ENCODE measurements at places on chromosomes 16 and 17. TPM values are rescaled to one million over a fixed set of nuclear protein-coding genes. Genes with fewer than 3 reads are reported as not detected.

DNA sequence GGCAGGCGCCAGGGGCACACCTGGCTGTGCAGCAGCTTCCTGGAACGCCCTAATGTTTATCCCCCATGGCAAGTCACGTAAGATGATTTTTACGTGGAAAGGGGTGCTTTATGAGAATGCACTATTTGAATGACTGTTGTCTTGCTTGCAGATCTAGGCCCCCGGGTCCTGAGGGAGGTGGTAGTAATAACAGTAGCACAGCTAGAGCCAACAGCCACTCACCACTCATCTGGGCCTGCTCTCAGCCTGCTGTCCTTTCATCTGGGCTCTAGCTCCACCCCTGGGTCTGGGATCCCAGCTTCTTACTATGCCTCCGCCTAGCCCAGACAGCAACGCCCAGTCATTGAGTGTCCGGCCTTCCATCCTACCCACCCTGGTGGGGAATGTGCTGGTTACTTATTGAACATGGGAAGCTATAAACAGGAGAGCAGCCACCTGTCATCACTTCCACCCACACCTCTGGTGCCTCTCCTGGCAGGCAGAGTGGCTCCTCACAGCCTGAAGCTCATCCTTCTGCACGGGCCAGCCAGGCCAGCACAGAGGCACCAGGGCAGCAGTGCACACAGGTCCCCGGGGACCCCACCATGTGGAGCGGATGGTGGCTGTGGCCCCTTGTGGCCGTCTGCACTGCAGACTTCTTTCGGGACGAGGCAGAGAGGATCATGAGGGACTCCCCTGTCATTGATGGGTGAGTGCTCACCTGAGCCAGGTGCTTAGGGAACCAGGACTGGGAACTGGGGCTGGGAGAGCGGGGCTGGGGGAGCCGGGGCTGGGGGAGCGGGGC, 16.6 kb downstream of the DPEP1 start:
- DNase-seq: no peak

CCL14 gene
- total RNA-seq: not detected

DNA sequence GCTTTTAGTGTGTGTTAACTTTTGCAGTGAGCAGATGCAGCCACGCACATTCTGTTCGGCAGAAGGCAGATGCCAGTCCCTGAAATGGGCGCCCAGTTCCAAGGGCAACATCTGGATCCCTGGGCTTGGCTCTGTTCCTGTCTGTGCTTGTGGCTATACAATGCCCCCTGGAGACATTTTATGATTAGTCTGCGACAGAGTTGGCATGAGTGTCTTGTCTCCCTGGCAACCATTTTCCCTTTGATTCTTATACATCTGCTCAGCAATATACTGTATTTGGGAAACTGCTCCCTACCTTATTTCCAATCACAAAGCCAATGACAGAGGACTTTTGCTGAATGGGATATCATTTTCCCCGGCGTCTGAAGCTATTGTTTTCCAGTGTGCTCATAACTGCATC, 1629.5 kb upstream of the GOT2 start:
- DNase-seq: no peak

DNA sequence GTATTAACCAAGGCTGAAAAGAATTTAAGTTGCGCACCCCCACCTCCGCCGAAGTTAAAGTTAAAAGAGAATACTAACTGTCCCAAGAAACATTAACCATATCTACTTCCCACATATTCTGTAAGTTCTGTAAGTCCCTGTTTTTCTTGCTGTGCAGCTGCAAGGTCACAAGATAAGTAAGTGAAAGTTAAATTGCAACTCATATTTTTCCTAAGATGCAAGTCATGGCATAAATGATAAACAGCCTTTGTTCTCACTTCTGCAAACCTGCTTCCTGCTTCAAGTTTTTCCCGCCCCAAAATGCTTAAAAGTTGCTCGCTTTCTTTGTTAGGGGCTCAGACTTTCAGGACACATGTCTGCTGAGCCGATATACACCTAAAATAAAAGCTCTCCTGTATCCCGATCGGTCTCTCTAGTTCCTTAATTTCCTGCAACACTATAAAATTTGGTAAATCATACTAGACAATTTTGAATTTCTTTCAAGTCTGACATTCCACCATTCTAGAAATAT, 32.6 kb upstream of the ABCA9 start:
- DNase-seq: no peak

SHCBP1 gene
- total RNA-seq: 0.90 TPM

- DNase-seq: peak; percentile 64
These were observed 6.1 kb upstream of the SERPINF2 start for GRCh38 chr17:1736348-1737281.

- peak; percentile 83 for DNase-seq
These were observed 34.8 kb upstream of the FBXO47 start for GRCh38 chr17:39001703-39002637.

DNA sequence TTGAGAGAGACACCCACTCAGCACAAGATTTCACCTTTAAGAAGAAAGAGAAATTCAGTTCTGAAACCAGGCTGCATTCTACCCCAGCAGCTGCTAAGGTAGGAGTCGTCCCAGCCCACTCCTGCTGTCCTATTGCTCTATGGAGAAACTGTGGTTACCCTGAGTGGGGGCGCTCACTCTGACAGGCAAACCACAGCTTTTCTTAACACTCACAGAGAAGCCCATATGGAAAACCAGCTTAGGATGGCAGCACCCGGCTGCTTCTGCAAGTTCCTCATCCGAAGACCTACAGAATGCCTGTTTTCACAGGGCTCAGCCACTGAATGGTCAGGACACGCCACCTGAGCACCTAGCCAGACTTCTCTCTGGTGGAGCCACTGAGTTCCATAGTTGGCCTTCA, 7.5 kb downstream of the ATP5PD start:
- DNase-seq: no peak

IGF2BP1 gene
- total RNA-seq: not detected

DNA sequence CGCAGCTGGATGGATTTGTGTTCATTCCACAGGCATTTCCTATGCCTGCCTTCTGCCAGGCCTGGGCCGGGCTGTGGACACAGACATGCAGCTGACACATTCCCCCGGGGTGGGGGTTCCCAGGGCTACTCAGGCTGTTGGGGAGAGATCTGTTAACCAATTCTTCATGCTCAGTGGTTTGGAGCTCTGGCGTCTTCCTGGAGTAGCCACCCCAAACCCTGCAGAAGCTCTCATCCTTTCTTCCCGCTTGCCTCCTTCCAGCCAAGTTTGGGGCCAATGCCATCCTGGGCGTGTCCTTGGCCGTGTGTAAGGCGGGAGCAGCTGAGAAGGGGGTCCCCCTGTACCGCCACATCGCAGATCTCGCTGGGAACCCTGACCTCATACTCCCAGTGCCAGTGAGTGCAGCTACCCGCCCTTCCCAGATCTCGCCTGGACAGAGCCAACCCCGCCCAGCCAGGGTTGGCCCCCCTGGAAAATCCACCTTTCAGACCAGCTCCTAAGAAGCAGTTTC, 2.6 kb downstream of the ENO3 start:
- DNase-seq: no peak

GRCh38 chr17:48011405-48012150, 26.0 kb downstream of the COPZ2 start:
- DNase-seq: peak; percentile 29

DNA sequence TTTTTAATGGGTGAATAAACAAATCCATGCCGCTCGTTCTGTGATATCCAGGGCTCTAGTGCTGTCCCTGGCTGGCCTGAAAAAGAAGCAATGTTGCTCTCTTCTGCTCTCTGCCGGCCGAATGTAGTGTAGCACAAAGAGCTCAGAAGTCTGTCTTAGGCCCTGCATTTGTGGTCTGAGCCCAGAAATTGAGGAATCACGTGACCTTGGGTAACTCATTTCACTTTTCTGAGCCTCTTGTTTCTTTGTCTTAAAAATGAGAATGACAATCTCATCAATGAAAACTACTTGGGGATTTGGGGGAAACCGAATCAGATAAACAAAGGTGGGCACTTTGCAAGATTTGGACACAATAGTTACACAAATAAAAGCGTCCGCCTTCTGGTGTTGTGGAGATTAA, 381.6 kb upstream of the ASIC2 start:
- DNase-seq: peak; percentile 55

- DNase-seq: no peak
These were observed 51.6 kb upstream of the DNAH17 start for GRCh38 chr17:78628547-78629435.

TLCD2 gene
- total RNA-seq: 4.5 TPM

PROCA1 gene
- total RNA-seq: 0.26 TPM

KAT8 gene
- total RNA-seq: 34.1 TPM

SPATA22 gene
- not detected for total RNA-seq

DNA sequence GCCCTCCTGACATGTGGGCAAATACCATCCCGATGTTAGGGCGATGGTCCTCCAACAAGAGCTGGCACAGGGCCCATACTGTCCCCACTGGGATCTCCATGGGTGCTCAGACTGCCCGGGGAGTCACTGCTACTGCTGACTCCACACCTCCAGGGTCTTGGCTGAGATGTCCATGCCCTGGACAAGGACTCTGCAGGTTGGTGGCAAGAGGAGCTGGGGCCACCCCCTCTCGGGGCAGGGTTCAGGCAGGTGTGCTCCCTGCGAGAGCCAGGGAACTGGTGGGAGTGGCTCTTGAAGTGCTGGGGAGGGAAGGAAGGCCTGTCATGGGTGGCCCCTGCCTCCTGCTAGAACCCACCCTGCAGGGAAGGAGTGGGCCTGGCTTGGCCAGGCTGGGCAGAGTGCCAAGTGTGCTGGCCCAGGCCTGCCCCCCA, 6.4 kb downstream of the CASKIN2 start:
- no peak for DNase-seq

GRCh38 chr16:12737563-12737962, 66.1 kb downstream of the CPPED1 start:
- no peak for DNase-seq

GRCh38 chr16:22141767-22142166, 20.5 kb upstream of the SDR42E2 start:
- DNase-seq: peak; percentile 33

NPW gene
- total RNA-seq: 0.13 TPM

- peak; percentile 17 for DNase-seq
These were observed 3.0 kb downstream of the KRT27 start for GRCh38 chr17:40779181-40779909.

- DNase-seq: no peak
These were observed 46.6 kb upstream of the RPL38 start for GRCh38 chr17:74156878-74157277.

- no peak for DNase-seq
These were observed 16.7 kb downstream of the ADCY7 start for GRCh38 chr16:50282955-50283631.

DNA sequence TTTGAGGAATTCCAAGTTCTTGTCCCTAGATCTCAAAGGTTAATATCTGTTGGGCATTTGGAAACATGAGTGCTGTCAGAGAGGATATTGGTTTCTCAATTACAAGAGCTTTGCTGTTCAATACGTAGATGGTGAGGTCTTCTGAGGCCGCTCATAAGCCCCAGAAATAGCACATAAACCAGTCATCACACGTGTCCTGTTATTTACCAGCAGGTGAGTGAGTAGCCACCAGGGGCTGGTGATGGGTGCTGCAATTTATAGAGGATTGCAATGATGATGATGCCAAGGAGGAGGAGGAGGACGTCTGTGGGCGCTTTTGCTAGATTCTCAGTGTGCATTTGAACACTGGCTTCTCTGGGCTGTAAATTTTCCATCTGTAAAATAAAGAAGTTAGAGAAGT, 89.0 kb downstream of the SALL1 start:
- DNase-seq: no peak

NAE1 gene
- 63.2 TPM for total RNA-seq

DNA sequence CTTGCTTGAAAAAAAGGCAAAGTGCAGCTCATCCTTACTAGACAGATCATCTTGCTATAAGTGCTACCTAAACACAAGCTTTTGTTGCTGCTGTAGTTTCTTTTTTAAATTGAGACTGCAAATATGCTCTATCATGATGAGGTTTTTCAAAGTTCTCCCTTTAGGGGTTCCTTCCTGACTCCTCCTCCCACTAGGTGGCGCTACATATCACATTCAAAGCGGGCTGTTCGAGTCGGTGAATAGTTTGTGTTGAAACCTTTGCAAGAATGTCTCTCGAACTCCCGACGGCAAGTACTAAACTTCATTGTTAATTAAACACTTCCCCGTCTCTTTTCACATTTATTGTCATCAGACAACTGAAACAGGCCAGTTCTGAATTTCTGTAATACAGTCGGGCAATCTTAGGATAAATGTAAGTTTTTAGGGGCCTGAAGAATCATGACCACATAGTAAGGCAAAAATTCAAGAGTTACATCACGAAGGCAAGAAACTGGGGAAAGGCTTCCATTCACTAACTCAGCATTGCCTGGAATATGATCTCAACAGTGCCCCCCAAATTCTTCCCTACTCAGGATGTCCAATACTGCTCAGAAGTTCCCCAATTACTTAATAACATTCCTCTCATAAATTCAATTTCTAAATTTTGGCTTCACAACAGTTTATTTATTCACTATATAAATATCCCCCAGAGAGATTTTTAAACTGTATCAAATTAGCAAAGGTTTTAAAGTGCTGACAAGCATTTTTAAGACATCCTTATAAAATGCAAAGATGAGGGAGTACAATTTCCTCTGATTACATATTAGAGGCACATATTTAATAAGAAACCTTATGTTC, 6.7 kb downstream of the HS3ST3A1 start:
- peak; percentile 62 for DNase-seq

DNA sequence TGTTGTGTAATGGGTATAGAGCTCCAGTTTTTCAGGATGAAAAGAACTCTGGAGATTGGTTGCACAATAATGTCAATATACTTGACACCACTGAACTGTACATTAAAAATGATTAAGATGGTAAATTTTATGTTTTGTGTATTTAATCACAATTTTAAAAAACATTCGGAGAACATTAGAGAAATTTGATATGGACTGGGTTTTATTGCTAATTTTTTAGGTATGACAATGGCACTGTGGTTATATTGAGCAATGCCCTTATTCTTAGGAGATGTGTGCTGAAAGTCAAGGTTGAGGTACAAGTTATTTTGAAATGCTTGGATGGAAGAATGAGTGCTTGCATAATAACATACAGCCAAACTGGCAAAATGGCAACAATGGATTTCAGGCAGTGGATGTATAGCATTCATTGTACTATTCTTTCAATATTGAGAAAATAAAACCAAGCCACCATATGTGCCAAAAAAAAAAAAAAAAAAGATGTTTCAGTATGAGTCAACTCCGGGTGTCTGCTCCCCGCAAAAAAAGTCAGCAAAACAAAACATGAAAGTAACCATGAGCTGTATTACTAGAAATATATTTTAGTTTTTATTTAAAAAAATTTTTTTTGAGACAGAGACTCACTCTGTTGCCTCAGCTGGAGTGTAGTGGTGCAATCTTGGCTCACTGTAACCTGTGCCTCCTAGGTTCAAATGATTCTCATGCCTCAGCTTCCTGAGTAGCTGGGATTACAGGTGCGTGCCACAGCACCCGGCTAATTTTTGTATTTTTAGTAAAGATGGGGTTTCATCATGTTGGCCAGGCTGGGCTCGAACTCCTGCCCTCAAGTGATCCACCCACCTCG, 19.8 kb downstream of the HOXB1 start:
- no peak for DNase-seq

JUP gene
- total RNA-seq: 227 TPM

Data from bronchial epithelial cell (primary cell).